Stimulated activated CD8-positive, alpha-beta memory T cell treated with anti-CD3 and anti-CD28 coated beads, Interleukin-4, amount 100 ng/mL, for 24 hours (primary cell): ENCODE measurements at places on chromosomes 16 and 17.

DNA sequence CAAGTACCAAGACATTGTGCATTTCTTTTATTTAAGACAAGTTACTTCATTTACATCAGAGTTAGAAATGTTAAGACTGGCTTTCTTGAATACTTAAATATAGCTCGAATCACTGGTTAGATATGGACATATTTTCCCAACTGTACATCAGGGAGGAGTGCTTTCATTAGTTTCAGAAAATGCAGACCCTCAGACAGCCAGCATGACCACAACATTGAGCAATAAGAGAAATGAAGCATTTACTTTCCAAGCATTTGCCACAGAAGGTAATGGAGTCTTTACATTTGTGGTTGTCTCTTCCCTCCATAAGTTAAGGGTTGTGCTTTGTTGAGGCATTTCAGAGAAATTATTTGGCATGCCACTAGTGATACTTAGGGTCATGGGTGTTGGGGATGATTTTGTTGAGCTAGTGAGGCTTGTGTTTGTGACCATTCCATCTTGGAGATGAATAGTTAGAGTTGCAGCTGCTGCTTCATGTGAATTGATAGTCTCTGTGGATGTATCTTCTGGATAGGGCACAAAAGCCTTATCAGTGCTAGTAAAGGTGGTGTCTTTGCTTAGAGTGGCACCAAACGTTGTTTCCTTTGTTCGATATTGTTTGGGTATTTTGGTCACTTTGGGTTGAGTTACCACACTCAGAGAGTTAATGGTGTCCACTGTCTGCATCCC, 2.1 kb downstream of the OMG start:
- no peak for DNase-seq

DNA sequence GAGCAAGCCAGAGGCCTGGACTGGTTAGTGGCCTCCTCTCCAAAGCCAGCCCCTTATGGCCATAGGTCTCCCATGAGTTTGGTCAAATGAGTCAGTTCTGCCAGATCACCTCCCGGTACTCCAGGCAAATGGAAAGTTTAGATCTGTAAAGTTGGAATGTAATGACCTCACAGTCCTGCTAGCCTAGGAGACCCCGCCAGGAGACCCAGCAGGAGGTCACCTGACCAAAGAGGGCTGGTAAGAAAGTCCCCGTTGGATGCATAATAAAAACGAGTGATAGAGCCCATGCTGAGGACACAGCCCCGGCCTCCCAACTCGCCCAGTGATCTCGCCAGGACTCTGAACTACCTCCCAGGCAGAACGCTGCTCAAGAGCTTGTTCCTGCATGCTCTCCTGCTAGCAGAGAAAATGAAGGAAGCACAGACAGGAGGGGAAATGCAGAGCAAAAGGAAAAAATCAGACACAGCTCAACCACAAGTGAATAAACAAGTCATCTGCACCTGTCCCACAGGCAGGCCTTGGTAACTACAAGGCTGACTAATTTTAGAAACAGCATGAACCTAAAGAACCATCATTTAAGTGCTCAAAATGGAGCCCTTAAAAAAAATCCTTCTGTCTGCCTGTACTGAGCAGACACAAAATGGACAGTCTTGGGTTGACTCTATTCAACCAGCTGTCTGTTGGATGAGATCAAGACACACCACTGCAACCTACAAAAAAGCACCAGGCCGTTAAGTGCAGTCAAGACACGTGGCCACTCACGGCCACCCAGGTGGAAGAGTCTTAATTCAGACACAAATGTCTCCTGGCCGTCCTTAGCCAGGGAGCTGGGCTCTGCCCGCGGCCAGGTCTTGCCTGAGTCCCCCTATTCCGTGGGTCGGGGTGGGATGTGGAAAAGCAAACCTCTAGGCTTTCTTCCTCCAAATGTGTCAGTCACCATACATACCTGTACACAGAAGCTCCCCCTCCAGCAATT, 9.2 kb downstream of the CDIP1 start:
- DNase-seq, result no peak

GRCh38 chr17:36575028-36575427, 16.7 kb upstream of the DHRS11 start:
- DNase-seq, result no peak

DNA sequence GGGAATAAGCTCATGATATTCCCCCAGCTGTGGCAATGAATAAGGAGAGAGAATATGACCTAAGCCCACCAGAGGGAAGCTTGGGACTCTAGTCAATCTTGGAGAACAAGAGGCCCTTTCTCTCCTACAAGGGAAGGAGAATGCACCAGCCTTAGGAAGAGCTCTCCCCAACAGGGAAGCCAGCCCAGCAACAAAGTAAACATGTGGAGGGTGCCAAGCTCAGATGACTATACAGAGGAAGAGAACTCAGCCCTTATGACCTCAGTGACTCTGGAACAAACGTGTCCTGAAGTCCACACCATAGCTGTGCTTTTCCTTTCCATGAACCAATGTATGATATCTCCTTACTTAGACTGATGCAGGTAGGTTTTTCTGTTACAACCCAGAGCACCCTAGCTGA, 219.7 kb downstream of the GSG1L start:
- DNase-seq, result no peak

- no peak for DNase-seq
Measured at GRCh38 chr16:88904676-88905365, 38.4 kb upstream of the PABPN1L start.

DNA sequence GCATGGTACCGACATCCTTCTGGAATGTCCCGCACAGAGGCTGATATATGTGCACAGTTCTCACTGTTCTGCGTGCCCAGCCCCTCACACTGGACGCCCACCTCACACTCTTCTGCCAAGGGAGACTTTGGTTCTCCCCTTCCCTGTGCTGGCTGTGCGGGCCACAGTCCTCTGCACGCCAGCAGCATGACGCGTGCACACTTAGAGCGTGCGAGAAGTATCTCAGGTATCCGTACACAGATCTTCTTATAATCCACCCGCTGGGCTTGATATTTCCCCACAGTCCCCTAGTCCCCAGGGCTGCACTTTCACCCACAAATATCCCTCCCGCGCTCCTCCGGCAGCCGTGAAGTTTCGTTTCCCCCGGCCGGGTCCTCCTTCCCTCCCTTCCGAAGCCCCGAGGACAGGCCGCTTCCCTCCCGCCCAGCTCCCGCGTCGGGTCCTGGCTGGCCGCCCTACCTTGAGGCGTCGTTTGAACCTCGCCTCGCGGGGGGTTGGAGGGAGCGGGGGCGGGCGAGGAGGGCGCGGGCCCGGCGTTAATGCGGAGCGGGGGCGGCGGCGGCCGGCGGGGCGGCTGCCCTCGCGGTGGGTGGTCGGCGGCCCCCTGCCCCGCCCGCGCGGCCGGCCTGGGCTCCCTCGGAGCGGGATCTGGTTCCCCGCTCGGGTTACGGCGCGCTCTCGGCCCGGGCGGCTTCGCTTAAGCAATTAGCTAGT, 5.0 kb upstream of the FOXF1 start:
- no peak for DNase-seq

DNA sequence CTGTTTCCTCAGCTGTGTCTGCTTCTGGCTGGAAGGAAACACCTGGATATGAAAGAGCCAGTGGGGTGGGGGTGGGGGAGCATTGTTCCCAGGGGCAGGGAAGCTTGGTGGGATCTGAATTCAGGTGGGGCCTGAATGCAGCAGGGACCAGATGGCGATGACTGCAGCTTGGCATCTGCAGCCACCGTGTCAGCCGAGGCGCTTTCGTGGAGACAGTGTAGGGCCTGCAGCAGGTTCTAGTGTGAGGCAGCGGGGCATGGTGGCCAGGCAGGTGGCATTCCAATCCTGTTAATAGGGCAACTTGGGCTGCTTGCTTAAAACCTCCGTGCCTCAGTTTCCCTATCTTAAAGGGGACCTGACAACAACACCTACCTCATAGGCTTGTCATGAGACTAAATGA, 1.7 kb downstream of the PIK3R6 start:
- DNase-seq, result no peak

- DNase-seq, result no peak
Measured at GRCh38 chr17:33175562-33175961, 117.5 kb downstream of the ASIC2 start.

DNA sequence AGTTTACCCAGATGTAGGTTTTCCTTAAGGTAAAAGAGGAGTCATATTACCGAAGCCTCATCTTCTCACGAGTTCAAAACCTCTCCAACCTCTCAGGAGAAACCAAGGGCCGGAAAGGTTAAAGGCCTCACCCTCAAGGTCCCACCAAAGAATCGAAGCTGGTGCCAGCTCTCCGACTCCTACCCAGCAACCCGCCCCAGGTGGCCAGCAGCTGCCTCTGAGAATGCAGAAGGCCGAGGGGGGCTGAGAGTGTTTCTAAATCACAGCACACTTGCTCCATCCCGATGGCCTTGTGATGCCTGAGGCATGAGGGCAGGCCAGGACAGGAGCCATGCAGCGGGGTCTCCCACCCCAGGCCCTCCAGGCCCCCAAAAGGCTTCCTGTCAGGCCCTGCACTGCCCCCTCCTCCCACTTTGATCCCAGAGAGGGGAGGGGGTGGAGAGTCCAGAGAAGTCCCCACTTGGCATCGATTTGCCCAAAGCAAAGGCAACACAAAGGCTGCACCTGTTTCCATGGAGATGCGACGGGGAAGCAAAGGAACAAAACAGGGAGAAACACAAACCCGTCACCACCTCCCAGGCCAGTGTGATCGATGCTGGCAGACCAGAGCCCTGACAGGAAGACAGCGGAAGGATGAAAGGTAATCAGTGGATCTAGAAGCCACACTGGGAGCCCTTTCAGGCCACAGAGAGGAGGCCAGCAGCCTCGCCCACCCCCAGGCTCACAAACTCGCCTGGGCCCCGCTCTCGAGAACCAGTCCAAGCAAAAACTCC, 39.0 kb downstream of the CUEDC1 start:
- DNase-seq, result no peak

GRCh38 chr17:83203073-83203471, 123.7 kb downstream of the METRNL start:
- no peak for DNase-seq

- DNase-seq, result peak; percentile 70
Measured at GRCh38 chr16:69131839-69132423, 457 bp downstream of the CHTF8 start.

DNA sequence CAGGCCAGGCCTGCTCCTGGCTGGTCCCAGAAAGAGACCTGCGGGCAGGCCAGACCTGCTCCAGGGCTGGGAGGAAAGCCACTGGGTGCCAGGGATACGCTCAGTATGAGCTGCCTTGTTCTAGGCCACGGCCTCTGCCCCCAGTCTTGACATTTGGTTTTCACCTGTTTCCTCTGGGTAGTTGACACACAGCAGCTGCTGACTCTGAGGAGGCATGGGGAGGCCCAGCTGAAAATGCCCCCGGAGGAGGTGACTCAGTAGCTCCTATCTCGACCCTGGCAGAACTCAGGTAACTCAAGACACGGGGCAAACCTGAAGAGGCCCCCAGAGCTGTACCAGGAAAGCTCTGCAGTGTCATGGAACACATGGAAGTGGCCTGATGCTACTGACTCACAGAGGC, 13.9 kb upstream of the ADGRG1 start:
- DNase-seq, result no peak

GRCh38 chr17:33263396-33263795, 29.7 kb downstream of the ASIC2 start:
- DNase-seq, result no peak

- no peak for DNase-seq
Measured at GRCh38 chr16:22635357-22635761, 124.7 kb downstream of the NPIPB5 start.

DNA sequence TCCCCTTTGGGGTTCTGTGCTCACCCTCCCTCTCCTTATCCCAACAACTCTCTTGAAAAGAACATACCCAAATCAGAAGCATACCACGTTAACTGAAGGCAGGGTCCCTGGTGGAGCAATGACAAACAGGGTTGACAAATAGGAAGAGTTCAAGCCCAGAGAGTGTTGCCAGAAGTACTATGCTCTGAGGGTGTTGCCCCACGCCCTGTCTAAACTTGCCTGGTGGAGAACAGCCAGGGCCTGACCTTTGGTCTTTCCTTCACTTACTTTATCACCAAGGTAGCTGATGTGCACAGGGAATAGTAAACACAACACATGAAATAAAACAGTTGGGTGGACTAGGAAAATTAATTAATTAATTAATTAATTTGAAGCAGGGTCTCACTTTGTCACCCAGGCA, 23.3 kb downstream of the ZNF75A start:
- DNase-seq, result no peak

GRCh38 chr17:28097901-28098300, 55.4 kb downstream of the NLK start:
- DNase-seq, result no peak

- DNase-seq, result no peak
Measured at GRCh38 chr16:67265834-67266233, 13.5 kb upstream of the PLEKHG4 start.

DNA sequence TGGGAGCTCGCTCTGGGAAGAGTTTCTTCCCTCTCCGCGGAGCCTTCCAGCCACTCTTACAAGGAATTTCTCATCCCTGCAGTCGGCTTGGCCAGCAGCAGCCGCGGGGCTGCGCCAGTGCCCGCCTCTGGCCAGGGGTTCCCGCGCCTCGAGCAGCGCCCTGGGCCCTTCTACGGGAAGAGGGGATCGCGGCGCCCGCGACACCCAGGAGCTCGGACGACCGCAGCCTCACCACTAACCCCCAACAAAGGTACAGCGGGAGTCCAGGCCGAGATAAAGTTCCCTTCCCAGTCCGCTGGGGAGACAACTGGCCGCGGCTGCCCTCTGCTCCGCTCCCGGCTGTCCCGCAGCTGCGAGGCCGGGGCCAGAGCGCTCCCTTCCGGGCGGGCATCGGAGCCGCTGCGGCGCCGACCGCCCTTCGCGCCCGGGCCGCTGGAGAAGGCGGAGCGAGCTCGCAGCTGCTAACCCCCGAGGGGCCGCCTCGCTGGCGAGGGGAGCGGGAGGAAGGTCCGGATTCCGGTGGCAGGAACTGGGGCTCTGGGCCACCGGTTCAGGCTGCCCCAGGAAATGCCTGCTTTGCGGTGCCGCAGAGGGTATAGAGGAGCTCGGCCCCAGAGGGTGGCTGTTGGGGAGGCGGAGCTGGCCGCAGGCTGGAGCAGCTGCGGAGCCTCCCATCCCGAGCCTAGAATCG, 3.6 kb upstream of the HS3ST3B1 start:
- DNase-seq, result no peak

DNA sequence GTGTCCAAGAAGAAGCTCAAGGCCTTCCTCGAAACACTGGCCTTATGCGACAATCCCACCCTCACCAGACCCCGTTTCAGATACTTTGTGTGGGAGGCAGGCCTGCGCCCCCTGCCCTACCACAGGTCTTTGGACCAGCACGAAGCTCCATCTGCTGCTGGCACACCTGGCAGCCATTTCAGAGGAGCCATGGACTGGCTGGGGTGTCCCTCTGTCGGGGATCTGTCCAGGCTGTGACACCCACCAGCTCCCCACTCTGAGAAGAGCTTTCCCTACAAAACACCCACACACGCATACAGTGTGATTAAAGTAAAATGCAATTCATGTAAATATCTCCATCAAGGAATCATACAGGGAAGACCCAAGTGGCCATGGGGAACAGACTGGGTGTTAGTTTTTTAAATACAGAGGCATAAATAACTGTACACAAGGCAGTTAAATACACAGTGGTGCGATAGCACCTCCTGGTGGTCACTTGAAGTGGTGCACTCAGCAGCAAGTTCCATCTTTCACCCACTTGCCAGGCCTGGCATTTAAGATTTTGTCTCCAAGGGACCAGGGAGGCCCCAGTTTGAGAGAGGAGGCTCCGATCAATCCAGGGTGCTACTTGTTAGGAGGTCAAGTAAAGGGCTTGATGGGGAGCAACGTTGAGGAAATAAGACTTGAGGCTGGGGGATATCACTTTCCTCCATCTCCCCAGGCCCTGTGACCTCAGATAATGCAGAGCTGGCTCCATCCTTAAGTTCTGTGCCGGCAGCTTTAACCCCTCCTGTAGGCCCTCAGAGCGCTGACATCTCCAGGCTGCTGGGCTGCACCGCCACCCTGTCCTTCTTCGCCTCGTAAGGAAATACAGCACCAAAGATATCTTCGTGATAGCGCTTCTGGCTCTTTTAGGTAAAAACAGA, 43.6 kb downstream of the NOS2 start:
- peak; percentile 38 for DNase-seq

- DNase-seq, result no peak
Measured at GRCh38 chr16:80058214-80058613, 457.7 kb upstream of the MAF start.
